Mesenchymal stem cell (in vitro differentiated cells and primary cell): ENCODE measurements at places on chromosomes 6 and 20.

- no peak for DNase-seq
- no peak overlapping the region for H3K4me3 ChIP-seq
- H3K4me1 ChIP-seq: peaks cover 2% of the 10 kb centered on the region
- no peaks in the 10 kb centered on the region for H3K27me3 ChIP-seq
- H3K27ac ChIP-seq: no peak overlapping the region
These were observed 11.5 kb upstream of the PLCG1 start for GRCh38 chr20:41125530-41126457.

GRCh38 chr6:125197795-125198269, 44.3 kb downstream of the TPD52L1 start:
- peaks cover 8% of the 10 kb centered on the region for H3K4me1 ChIP-seq
- H3K36me3 ChIP-seq: no peaks in the 10 kb centered on the region
- H3K27ac ChIP-seq: peak overlapping the region; percentile 66
- DNase-seq: peak; percentile 69
- no peak overlapping the region for H3K4me3 ChIP-seq

DNA sequence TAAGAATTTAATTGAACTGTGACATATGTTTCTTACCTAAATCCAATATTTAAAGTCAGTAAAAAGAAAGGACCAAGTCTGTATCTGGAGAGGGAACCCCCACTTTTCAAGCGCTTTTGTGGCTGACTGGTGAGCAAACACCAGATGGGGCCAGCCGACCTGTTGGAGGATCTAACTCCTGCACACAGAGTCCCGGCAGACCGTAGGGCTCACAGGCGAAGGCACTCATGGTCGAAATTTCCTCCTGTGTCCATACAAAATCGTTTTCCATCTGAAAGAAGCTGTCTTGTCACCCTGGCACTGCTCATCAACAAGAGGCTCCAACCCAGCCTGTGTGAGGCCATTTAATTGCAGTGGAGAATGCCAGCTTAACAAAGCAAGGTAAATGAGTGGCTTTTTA, 94.0 kb downstream of the SCML4 start:
- no peak for DNase-seq
- H3K4me1 ChIP-seq: no peaks in the 10 kb centered on the region
- H3K4me3 ChIP-seq: no peak overlapping the region
- peaks cover 44% of the 10 kb centered on the region for H3K27me3 ChIP-seq

GRCh38 chr6:108630050-108630714, 69.5 kb downstream of the FOXO3 start:
- no peak overlapping the region for H3K27ac ChIP-seq
- peaks cover 15% of the 10 kb centered on the region for H3K4me1 ChIP-seq
- no peak for DNase-seq
- no peaks in the 10 kb centered on the region for H3K27me3 ChIP-seq

GRCh38 chr6:124536842-124537191, 425.4 kb upstream of the RNF217 start:
- peak; percentile 56 for DNase-seq
- no peaks in the 10 kb centered on the region for H3K27me3 ChIP-seq
- H3K4me3 ChIP-seq: no peak overlapping the region
- no peak overlapping the region for H3K27ac ChIP-seq
- no peaks in the 10 kb centered on the region for H3K4me1 ChIP-seq

GRCh38 chr6:161225681-161226008, 48.2 kb downstream of the AGPAT4 start:
- peaks cover 7% of the 10 kb centered on the region for H3K4me1 ChIP-seq
- no peak overlapping the region for H3K27ac ChIP-seq
- no peaks in the 10 kb centered on the region for H3K27me3 ChIP-seq

DNA sequence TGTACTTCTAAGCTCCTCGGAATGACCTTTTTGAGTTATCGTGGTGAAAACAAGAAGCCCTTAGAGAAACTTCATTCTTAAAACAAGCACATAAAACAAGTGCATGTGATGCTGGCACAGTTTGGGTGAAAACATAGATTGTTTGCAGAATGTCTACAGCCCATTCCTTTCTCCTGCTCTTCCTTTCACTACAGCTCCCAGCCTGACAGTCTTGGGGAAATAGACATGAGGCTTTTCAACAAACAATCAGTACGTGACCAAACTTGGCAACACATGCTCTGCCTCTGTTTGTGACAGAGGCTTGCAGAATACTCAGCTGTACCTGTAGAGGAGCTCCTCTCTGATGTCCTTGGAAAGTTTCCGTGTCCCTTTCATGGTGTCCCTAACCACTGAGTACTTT, 321.6 kb downstream of the ZFAND3 start:
- DNase-seq: no peak
- H3K27ac ChIP-seq: no peak overlapping the region
- H3K36me3 ChIP-seq: peaks cover 23% of the 10 kb centered on the region
- no peaks in the 10 kb centered on the region for H3K27me3 ChIP-seq

DNA sequence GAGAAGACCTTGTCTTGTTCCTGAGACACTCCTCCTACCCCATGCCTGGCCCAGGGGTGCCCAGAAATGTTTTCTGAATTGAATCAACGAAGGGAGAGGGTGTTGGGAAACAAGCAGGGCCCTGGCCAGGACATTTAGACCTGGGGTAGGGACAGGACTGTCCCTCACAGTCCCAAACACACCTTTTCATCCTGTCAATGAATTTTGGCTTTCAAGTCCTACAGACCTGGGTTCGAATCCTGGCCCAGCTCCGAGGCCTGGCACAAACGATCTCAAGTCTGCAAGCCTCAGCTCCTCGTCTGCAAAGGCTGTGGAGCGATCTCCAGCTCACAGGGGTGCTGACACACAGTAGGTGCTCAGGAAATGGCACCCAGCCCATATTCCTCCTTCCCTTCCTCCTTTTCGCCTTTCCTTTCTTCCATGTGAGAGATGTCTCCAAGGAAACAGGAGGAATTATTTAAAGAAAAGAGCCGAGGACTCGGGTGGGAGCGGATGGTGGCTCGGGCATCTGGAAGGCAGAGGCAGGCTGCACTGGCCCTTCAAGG, 7.3 kb upstream of the DLGAP4 start:
- no peak for DNase-seq
- H3K27ac ChIP-seq: no peak overlapping the region
- no peak overlapping the region for H3K4me3 ChIP-seq
- no peaks in the 10 kb centered on the region for H3K36me3 ChIP-seq
- H3K27me3 ChIP-seq: peaks cover 86% of the 10 kb centered on the region
- H3K4me1 ChIP-seq: no peaks in the 10 kb centered on the region

DNA sequence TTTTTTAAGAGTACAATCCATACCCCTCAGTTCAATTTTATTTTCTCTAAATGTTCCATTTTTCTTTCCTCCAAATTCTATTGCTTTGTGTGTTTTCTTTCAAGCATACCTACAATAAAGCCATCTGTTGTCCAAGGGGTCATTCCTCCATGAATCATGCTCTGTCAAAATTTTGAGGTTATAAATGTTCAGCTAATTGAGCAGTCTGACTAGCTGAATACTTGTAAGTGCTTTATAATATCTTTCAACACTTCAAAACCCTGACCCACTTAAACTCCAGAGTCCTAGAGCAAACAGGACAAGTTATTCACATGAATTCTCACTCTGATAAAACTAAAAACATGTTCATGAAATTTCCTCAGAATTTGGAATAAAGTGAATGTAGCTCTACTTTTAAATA, 33.4 kb upstream of the EYA4 start:
- no peaks in the 10 kb centered on the region for H3K4me1 ChIP-seq
- no peak overlapping the region for H3K4me3 ChIP-seq
- no peak overlapping the region for H3K27ac ChIP-seq
- DNase-seq: no peak
- H3K36me3 ChIP-seq: no peaks in the 10 kb centered on the region

DNA sequence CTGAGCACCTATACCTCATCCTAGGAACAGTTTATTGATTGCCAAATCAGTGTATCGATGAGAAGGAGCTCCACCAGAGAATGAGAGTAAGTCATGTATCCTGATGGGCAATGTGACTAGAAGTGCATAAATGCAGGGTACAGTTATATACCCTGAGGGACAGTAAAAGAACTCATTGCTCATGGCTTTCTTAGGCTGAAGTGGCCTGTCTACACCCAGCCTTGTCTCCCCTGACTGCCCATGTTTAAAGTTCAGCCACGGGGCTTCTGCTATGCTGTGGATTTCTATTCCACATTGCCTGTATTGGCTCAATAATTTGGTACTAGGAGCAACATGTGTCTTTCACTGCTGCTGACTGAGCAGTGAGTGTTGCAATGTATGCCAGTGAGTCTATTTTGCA, 400.4 kb upstream of the IMPG1 start:
- H3K4me1 ChIP-seq: no peaks in the 10 kb centered on the region
- H3K27me3 ChIP-seq: no peaks in the 10 kb centered on the region
- H3K27ac ChIP-seq: no peak overlapping the region
- no peak overlapping the region for H3K4me3 ChIP-seq

GRCh38 chr6:170025341-170025911, 265.5 kb downstream of the DLL1 start:
- no peaks in the 10 kb centered on the region for H3K4me1 ChIP-seq
- no peaks in the 10 kb centered on the region for H3K27me3 ChIP-seq
- no peak for DNase-seq
- H3K4me3 ChIP-seq: no peak overlapping the region
- H3K36me3 ChIP-seq: no peaks in the 10 kb centered on the region

- H3K27ac ChIP-seq: peak overlapping the region; percentile 91
- no peaks in the 10 kb centered on the region for H3K27me3 ChIP-seq
- no peak overlapping the region for H3K4me3 ChIP-seq
- DNase-seq: no peak
These were observed 910.7 kb downstream of the TFAP2A start for GRCh38 chr6:9504191-9504590.

DNA sequence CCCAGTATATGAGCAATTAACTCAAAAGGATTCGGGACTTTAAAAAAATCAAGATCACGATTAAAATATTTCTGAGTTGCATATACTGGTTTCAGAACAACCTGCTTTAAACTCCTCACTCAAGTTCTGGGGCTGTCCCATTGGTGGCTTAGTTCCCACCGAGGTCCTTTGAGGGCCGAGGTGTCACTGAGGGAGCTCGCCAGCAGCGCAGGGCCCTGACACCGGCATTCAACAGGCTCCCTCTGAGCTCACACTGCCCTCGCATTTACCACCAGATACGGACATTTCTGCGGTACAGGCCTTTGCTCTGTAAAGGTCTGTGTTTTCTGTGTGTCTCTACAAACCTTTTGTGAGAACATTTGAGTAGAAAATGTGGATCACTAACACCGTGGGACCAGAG, 24.4 kb upstream of the BNIP5 start:
- H3K4me3 ChIP-seq: no peak overlapping the region
- no peaks in the 10 kb centered on the region for H3K36me3 ChIP-seq
- no peak for DNase-seq
- H3K27ac ChIP-seq: no peak overlapping the region
- H3K4me1 ChIP-seq: no peaks in the 10 kb centered on the region

GRCh38 chr6:17983730-17984129, 3.7 kb downstream of the KIF13A start:
- no peaks in the 10 kb centered on the region for H3K36me3 ChIP-seq
- no peak overlapping the region for H3K27ac ChIP-seq
- no peaks in the 10 kb centered on the region for H3K27me3 ChIP-seq

DNA sequence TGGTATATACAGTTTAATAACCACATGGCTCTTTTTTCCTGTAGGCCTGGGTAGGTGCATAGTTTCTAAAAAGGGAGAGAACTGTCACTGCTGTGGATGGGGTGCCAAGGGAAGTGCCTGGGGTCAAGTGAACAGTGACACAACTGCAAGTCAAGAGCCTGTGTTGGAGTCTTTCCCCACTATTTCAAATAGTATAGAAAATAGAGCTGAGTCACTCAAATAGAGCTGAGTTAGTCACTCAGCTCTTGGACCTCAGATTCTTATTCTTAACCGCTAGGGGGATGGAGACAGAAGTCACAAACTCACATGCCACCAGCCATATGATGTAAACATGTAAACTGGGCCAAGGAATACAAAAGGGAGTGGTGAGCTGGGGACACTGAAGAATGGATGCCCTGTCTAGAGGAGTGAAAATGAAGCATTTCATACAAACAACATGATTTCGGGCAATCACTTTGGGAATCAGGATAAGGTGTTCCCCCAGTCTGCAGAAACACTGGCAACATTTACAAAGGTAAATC, 2.1 kb downstream of the NQO2 start:
- H3K27me3 ChIP-seq: no peaks in the 10 kb centered on the region
- peaks cover 24% of the 10 kb centered on the region for H3K36me3 ChIP-seq
- peaks cover 9% of the 10 kb centered on the region for H3K4me1 ChIP-seq

- H3K27ac ChIP-seq: peak overlapping the region; percentile 72
- peak overlapping the region; percentile 52 for H3K4me3 ChIP-seq
- no peaks in the 10 kb centered on the region for H3K4me1 ChIP-seq
- no peaks in the 10 kb centered on the region for H3K36me3 ChIP-seq
These were observed 234.9 kb upstream of the MCHR2 start for GRCh38 chr6:100228834-100229441.

DNA sequence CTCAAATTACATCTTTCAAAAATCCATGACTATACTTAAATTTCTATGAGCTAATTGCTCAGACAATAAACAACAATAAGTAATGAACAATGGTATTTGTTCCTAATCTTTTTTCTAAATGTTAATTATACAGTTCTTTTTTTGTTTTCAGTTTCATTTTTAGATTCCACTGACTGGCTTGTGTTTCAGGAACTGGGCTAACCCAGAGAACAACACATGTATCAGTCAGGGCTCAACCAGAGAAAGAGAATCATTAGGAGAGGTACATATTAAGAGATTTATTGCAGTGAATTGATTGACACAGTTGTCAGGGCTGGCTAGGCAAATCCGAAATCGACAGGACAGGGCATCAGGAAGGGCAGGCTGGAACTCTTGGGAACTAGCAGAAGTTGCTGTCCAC, 182.8 kb downstream of the GRM1 start:
- no peaks in the 10 kb centered on the region for H3K36me3 ChIP-seq
- no peak for DNase-seq
- no peaks in the 10 kb centered on the region for H3K27me3 ChIP-seq
- H3K27ac ChIP-seq: no peak overlapping the region
- H3K4me3 ChIP-seq: no peak overlapping the region

DNA sequence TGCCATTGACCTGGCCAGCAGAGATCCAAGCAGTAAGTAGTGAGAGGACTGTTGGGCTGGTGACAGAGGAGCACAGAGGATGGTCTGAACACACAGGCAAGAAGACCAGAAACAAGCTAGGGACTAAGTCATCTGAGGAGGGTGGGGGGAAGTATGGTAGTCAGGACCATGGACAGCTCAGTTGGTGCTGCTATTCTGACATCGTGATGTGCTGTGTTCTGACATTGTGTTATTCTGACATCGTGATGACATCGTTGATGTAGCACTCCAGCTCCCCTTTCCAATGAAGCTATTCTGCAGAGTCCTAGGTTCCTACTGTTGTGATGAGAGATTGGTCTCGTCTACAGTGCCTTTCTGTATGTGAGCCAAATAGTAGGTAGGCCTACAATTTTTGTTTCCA, 28.7 kb downstream of the CFAP206 start:
- H3K4me3 ChIP-seq: no peak overlapping the region
- no peaks in the 10 kb centered on the region for H3K27me3 ChIP-seq
- H3K27ac ChIP-seq: no peak overlapping the region
- no peaks in the 10 kb centered on the region for H3K4me1 ChIP-seq
- peak; percentile 76 for DNase-seq
- no peaks in the 10 kb centered on the region for H3K36me3 ChIP-seq

DNA sequence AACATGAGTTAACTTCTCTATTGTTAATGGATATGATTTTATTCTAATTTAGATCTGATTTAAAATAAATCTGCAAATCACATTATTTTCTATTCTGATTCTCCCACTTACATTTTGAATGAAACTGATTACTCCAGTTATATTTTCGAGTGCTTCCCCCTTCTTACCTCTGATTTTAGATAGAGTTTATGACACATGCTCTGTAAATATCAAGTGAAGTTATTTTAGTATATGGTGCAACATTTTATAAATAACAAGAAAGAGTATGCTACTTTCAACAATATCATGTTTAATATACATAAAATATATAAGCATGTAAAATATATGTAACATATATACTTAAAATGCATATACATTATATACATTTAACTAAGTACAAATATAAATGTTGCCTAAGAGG, 38.9 kb downstream of the PLCB1 start:
- H3K4me3 ChIP-seq: no peak overlapping the region
- no peak overlapping the region for H3K27ac ChIP-seq
- peaks cover 2% of the 10 kb centered on the region for H3K4me1 ChIP-seq
- H3K27me3 ChIP-seq: no peaks in the 10 kb centered on the region
